ENCODE measurements at places on chromosomes 2 and 18. TPM values are rescaled to one million over a fixed set of nuclear protein-coding genes. Genes with fewer than 3 reads are reported as not detected.

DNA sequence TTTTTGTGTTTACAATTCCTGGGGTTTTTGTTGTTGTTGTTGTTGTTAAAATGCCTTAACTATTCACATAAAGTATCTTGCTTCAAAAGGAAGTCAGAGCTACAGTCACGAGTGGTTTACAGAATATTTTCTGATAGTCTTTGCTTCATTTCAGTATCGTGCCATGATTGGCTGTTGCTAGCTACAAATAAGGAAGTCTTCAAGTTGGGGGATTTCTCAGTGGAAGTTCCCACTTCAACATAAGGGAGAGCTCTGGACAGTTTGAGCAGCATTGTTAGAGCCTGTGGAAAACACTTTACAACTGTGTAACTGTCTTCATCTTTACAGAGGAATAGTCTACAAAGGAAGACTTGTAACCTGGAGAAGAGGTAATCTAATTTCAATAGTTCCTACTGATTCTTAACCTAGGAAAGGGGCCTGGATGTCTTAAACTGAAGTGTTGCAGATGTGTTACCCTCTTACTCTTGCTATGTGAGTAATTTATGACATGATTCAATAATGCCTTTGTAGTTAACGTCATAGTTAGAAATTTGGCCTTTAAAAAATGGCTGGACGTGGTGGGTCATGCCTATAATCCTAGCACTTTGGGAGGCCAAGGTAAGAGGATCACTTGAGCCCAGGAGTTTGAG, 23.4 kb upstream of the TANK start:
- no peaks in the 10 kb centered on the region for H3K27me3 ChIP-seq
- H3K27ac ChIP-seq = no peak overlapping the region
- H3K36me3 ChIP-seq = no peaks in the 10 kb centered on the region
- H3K4me3 ChIP-seq = no peak overlapping the region
- DNase-seq = no peak

The IL18R1 gene
- not detected for total RNA-seq

The SGPP2 gene
- total RNA-seq = not detected

DNA sequence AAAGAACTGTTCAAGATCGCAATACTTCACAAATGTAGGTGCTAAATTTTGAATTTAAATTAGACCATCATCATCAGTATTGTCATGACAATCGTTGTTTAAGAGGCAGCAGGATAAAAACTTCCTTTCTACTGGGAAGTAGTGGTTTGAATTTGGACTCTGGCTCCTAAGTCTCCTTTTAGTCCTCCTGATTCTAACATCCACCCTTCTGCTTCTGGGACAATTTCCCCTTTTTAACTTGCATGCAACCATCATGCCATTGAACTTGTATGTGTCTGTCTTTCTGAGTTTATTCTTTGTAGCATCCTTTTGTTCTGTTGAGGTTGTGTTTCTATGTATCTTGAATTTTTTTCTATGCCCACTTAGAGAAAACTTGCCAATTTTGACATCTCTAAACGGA, 249.7 kb downstream of the PTGR3 start:
- no peak for DNase-seq
- no peaks in the 10 kb centered on the region for H3K27me3 ChIP-seq
- H3K27ac ChIP-seq = no peak overlapping the region
- H3K36me3 ChIP-seq = no peaks in the 10 kb centered on the region
- no peak overlapping the region for H3K4me3 ChIP-seq
- H3K4me1 ChIP-seq = no peaks in the 10 kb centered on the region

- H3K4me3 ChIP-seq = no peak overlapping the region
- H3K27ac ChIP-seq = no peak overlapping the region
- H3K27me3 ChIP-seq = no peaks in the 10 kb centered on the region
Measured at GRCh38 chr2:23505218-23505983, 120.4 kb downstream of the KLHL29 start.

- H3K27ac ChIP-seq = no peak overlapping the region
- H3K36me3 ChIP-seq = no peaks in the 10 kb centered on the region
Measured at GRCh38 chr2:211837706-211838105, 700.9 kb downstream of the ERBB4 start.

- H3K36me3 ChIP-seq = no peaks in the 10 kb centered on the region
- H3K27ac ChIP-seq = no peak overlapping the region
- H3K4me1 ChIP-seq = no peaks in the 10 kb centered on the region
- no peak overlapping the region for H3K4me3 ChIP-seq
- no peaks in the 10 kb centered on the region for H3K27me3 ChIP-seq
Measured at GRCh38 chr18:61865466-61866175, 27.2 kb downstream of the RNF152 start.

DNA sequence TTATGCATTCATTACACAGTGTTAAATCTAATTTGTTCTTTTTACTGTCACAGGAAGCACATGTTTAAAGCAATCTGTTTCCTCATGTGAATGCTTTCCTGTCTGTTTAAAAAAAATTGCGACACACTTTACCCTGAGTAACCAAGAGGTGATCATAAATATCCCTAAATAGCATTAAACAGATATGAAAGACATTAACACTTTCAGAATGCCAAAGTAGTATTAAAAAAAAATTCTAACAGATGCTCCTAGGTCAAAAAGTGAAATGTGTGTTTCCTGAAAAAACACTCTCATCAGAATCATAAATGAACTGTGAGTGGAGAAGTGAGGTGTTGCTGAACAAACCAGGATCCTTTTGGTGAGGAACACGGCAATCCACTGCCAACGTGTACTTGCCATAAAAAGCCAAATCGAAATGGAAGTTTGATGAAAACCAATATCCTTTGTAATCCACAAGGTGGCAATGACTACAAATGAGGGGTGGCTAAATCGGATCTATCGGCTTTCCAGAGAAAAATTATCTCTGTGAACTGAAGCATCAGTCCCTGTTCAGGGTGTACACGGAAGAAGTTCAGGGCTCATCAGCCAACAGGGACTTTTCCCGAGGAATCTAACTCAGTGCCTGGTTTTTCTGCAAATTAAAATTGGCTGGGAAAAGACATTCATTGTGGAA, 248.9 kb downstream of the TCF4 start:
- H3K4me1 ChIP-seq = no peaks in the 10 kb centered on the region
- H3K27me3 ChIP-seq = no peaks in the 10 kb centered on the region
- DNase-seq = no peak
- H3K4me3 ChIP-seq = no peak overlapping the region
- H3K36me3 ChIP-seq = no peaks in the 10 kb centered on the region

- no peaks in the 10 kb centered on the region for H3K4me1 ChIP-seq
- H3K27ac ChIP-seq = no peak overlapping the region
- H3K4me3 ChIP-seq = no peak overlapping the region
- DNase-seq = peak; percentile 12
- H3K27me3 ChIP-seq = no peaks in the 10 kb centered on the region
Measured at GRCh38 chr2:15527074-15527739, 33.9 kb downstream of the NBAS start.

The PTPN18 gene
- total RNA-seq = 51.0 TPM

- H3K36me3 ChIP-seq = no peaks in the 10 kb centered on the region
- no peak overlapping the region for H3K27ac ChIP-seq
- H3K4me3 ChIP-seq = no peak overlapping the region
- H3K27me3 ChIP-seq = no peaks in the 10 kb centered on the region
- no peaks in the 10 kb centered on the region for H3K4me1 ChIP-seq
Measured at GRCh38 chr2:221655300-221655699, 83.2 kb upstream of the EPHA4 start.

The BOLL gene
- not detected for total RNA-seq

- peak; percentile 30 for DNase-seq
- no peaks in the 10 kb centered on the region for H3K27me3 ChIP-seq
- peak overlapping the region; percentile 94 for H3K27ac ChIP-seq
- no peak overlapping the region for H3K4me3 ChIP-seq
Measured at GRCh38 chr2:127103243-127104165, 3.5 kb downstream of the BIN1 start.

- H3K36me3 ChIP-seq = no peaks in the 10 kb centered on the region
- H3K4me1 ChIP-seq = no peaks in the 10 kb centered on the region
- DNase-seq = no peak
- no peak overlapping the region for H3K27ac ChIP-seq
Measured at GRCh38 chr18:33735428-33735827, 157.4 kb downstream of the ASXL3 start.

DNA sequence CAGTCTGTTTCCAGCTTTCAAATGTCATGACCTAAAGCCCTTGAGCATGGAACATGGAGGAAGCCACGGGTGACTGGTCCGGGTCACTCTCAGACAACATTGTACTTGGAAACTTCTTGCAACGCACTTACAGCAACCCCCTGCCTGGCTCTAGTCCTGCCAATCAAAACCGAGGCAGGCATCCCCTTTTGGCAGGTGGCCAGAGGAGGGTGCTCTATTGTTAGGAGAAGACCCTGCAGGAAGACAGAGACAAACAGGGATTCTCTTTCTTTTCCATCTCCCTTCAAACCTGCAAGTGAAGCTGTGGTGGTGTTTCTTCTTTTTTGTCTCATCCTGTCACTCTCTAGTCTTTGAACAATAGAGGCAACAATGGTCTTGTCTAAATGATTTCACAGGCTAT, 667.2 kb downstream of the ZEB2 start:
- no peak overlapping the region for H3K27ac ChIP-seq
- H3K36me3 ChIP-seq = no peaks in the 10 kb centered on the region
- peak; percentile 7 for DNase-seq
- H3K27me3 ChIP-seq = no peaks in the 10 kb centered on the region

GRCh38 chr18:66616523-66616983, 12.7 kb upstream of the CDH19 start:
- no peak for DNase-seq
- no peaks in the 10 kb centered on the region for H3K27me3 ChIP-seq
- no peaks in the 10 kb centered on the region for H3K36me3 ChIP-seq
- H3K4me3 ChIP-seq = no peak overlapping the region
- H3K27ac ChIP-seq = no peak overlapping the region
- H3K4me1 ChIP-seq = no peaks in the 10 kb centered on the region

The CYTIP gene
- total RNA-seq = 1.1 TPM

DNA sequence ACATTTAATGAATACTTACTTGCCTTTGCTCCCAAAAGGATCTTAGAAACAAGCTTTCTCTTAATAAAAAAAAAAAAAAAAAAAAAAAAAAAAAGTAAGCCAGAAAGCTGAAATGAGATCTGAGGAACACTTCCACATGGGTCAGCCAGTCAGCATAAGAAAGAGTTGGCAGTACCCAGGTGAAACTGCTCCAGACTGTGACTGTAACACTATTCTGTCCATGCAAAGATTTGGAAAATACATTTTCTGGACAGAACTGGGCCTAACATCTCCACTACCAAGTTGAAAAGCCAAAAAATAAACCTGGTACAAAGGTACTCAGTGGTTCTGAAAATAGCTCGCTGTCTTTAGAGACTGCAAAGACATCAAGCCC, 135.7 kb downstream of the THADA start:
- peaks cover 86% of the 10 kb centered on the region for H3K4me1 ChIP-seq
- DNase-seq = no peak
- H3K36me3 ChIP-seq = no peaks in the 10 kb centered on the region
- peak overlapping the region; percentile 78 for H3K27ac ChIP-seq
- no peaks in the 10 kb centered on the region for H3K27me3 ChIP-seq
- no peak overlapping the region for H3K4me3 ChIP-seq

- H3K27ac ChIP-seq = no peak overlapping the region
- H3K27me3 ChIP-seq = no peaks in the 10 kb centered on the region
- no peak overlapping the region for H3K4me3 ChIP-seq
- no peaks in the 10 kb centered on the region for H3K36me3 ChIP-seq
Measured at GRCh38 chr2:8306530-8307351, 375.1 kb upstream of the ID2 start.
